ENCODE measurements at places on chromosomes 13 and 19.

- no peak for DNase-seq
Measured at GRCh38 chr19:18070181-18070580, 16.6 kb downstream of the IL12RB1 start.

DNA sequence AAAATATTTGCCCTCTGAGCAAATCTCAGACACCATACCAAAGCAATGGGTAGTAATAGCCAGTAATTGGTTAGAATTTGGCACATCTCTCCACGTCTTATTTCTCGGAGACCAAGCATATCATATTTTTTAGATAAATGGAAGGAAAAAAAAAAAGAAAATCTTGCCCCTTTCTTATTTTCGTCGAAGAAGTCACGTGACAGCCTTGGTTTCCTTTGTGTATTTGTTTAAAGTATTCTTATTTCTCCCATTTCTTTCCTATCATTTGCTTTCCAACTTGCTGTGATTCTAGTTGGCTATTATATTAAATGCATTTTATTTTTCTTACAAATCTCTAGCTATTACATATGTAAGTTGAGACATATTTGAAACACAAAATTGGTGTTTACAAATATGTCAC, 2155.9 kb downstream of the PCDH9 start:
- DNase-seq = no peak

GRCh38 chr13:109810761-109811510, 24.6 kb upstream of the IRS2 start:
- DNase-seq = no peak

DNA sequence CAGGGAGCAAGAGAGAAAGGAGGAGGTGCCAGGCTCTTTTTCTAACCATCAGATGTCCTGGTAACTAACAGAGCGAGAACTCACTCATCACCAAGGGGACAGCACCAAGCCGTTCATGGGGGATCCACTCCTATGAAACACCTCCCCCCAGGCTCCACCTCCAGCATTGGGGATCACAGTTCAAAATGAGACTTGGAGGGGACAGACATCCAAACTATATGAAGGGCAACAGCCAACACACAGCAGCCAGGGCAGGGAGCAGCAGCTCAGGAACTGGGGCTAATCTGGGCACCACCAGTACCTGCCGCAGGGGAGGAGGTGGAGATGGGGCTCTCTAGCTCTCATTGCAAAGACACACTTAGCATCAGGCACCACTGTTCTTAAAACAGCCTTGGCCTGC, 34.3 kb upstream of the VSTM2B start:
- DNase-seq = no peak

- DNase-seq = no peak
Measured at GRCh38 chr13:23460309-23460708, 26.8 kb upstream of the SACS start.

GRCh38 chr19:18894254-18895037, 1.5 kb downstream of the CERS1 start:
- DNase-seq = no peak

- no peak for DNase-seq
Measured at GRCh38 chr13:110964229-110965037, 49.6 kb upstream of the ANKRD10 start.

DNA sequence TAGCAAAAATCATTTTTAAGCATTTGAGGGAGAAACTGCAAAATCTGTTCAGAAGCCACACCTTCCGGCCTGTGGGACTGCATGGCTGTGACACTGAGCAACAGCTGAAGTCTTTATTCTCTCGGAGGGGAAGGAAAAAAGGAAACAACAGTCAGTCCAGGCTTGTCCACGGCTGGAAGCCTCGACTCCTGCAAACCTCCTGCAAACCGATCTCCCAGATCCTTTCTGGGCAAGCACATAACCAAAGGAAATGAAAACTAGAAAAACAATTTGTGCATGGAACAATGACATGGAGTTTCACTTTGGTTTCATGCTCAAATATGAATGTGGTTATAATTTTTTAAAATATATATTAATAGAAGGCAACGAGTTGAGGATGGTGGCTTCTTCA, 1.0 kb downstream of the COL4A1 start:
- DNase-seq = no peak

- DNase-seq = no peak
Measured at GRCh38 chr13:30742901-30743300, 7.6 kb downstream of the ALOX5AP start.

DNA sequence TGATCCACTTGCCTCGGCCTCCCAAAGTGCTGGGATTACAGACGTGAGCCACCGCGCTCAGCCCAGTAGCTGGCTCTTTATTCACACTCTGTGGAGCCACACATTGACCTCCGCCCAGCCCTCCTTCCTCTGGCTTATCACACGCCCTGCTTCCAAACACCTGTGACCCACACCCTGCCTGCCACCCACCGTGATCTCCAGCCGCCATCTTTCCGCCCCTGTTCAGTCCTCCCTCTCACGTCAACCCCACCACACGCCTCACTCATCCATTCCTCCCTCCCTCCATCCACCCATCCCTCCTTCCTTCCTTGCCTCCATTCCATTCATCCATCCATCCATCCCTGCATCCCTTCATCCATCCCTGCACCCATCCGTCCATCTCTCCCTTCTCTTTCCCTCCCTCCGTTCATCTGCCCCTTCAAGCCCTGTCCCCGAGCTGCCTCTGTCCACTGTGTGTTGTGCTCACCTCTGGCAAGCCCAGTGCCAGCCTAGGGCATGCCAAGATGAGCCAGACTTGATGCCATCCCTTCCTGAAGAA, 17.6 kb downstream of the ZNF296 start:
- no peak for DNase-seq

DNA sequence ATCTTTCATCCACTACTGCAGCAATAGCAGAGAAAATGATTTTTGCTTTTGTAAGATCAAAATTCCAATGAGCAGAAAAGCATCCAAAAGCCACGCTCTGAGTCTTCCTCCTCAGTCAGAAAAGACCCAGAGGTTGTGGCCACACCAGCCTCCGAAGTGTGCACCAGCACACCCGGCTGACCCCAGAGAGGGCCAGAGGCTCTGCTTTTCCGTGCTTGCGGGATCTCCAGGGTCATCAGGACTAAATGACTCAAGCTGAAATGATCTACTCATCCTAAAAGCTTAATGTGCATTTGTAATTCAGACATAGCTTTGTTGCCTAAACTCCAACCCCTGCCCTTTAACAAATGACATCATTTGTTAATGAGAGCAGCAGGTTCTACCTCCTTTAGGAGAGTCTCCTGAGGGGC, 16.5 kb downstream of the RXFP2 start:
- DNase-seq = no peak
